ENCODE measurements at places on chromosomes 4 and X. TPM values are rescaled to one million over a fixed set of nuclear protein-coding genes. Genes with fewer than 3 reads are reported as not detected.

GRCh38 chr4:141046255-141046654 lies 87.0 kb downstream of the RNF150 start:
- no peaks in the 10 kb centered on the region for H3K36me3 ChIP-seq
- DNase-seq, result no peak
- H3K4me1 ChIP-seq, result no peaks in the 10 kb centered on the region
- H3K4me3 ChIP-seq, result no peak overlapping the region

Gene TMSB15A
- total RNA-seq, result not detected

DNA sequence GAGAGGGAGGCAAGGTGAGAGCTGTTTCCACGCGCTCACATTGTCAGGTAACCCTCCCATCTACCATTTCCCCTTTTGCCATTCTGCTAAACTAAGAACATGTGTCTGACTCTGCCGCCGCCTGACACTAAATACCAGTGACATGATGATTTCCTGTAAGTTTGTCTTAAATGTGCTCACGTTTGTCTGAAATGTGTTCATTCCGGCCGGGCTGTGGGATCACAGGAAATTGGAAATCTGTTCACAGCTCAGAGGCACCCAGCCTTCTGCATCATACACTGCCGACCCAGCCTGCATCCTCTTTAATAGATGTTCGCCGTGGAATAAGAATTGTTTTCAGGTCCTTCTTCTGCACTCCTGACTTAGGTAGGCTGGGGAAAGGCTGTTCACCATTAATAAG lies 336.2 kb upstream of the PPARGC1A start:
- H3K4me3 ChIP-seq, result no peak overlapping the region
- no peak for DNase-seq
- no peaks in the 10 kb centered on the region for H3K27me3 ChIP-seq
- no peaks in the 10 kb centered on the region for H3K4me1 ChIP-seq

- peaks cover 2% of the 10 kb centered on the region for H3K27me3 ChIP-seq
- H3K4me1 ChIP-seq, result no peaks in the 10 kb centered on the region
- no peak overlapping the region for H3K4me3 ChIP-seq
- no peak for DNase-seq
- no peak overlapping the region for H3K27ac ChIP-seq
These were observed 179.0 kb downstream of the ADGRA3 start for GRCh38 chr4:22336822-22337221.

DNA sequence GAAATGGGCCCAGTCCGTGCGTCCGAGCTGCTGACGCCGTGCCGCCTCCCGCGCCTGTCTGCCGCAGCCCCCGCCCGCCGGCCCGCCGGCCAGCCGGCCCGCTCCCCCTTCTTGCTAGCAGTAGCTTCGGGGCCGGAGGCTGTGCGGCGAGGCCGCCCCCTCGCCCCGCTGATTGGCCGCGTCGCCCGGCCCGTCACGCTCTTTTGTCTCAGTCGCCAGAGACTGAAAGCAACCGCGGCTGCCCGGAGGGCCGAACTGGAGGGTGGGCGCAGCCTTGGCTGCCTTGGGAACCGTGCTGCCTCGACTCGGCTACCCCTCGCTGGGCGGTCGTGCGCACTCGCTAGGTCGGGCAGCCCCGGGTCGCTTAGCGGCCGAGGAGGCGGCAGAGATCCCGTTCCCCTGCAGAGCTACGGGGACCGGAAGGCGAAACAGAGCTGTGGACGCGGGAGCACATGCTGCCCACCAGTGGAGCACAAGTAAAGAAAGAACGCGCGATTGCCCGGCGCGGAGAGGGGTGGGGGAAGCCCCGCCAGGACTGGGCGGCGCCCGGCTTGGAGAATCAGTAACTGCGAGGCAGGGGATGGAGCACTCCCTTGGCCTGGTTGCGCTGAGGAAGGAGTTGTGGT lies at the start of gene ZCCHC18:
ZCCHC18 (plus strand) TSS at position 198 of the 626 bp plus-strand sequence. CDS start 1,589 bp downstream, outside the sequence.
- peak within 1 kb of the TSS; percentile 83 for H3K4me3 ChIP-seq
- H3K27me3 ChIP-seq, result peaks cover 8% of the 10 kb centered on the region
- peak within 1 kb of the TSS; percentile 29 for H3K27ac ChIP-seq
- no peaks in the 10 kb centered on the region for H3K36me3 ChIP-seq
- peak; percentile 5 for DNase-seq

DNA sequence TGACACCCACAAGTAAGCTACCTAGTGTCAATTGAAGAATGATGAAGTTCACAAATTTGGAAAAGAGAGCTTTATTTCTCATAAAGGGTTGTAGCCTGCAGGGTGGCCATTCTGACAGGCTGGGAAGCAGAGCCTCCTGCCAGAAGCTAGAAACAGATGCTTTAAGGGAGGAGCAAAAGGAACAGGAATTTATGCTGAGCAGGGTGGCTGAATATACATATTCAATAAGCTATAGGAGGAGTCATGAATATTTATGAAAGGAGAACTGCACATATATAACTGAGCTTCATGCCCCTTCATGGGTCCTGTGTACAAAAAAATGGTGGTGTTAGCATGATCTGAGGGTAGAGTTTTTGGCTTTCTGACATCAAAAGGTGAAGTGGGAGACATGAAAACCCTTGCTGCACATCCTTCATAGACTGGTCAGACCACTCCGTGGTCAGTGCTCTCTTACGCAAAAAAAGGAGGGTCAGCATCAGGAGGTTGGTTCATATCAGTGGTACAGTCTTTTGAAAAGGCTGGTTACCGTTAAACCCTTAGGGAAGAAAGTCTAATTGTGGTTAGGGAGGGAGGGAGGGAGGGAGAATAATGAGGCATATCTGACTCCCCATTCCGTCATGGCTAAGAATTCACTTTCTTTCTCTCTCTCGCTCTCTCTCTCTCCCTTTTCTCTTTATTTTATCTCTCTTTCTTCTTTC lies 121.4 kb downstream of the LUZP4 start:
- DNase-seq, result no peak
- no peak overlapping the region for H3K4me3 ChIP-seq
- no peaks in the 10 kb centered on the region for H3K4me1 ChIP-seq
- no peaks in the 10 kb centered on the region for H3K36me3 ChIP-seq
- no peaks in the 10 kb centered on the region for H3K27me3 ChIP-seq
- H3K27ac ChIP-seq, result no peak overlapping the region

Gene NLGN4X
- total RNA-seq, result not detected

DNA sequence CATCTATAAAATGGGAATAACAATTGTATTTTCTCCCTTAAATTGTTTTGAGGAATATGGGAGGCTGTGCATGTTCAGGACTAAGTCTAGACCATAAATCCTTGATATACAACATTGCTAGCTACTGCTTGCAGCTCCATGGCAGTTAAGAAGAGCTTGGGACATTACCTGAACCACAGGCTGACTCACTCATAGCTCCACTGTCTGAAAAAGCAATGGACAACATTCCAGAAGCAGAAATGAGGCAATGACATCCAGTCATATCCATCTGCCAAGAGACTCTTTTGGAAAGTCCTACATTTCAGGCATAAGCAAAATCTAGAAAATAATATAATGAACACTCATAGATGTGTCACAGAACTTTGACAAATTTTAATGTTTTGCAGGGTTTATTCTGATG lies 167.3 kb upstream of the LEF1 start:
- DNase-seq, result no peak
- no peaks in the 10 kb centered on the region for H3K36me3 ChIP-seq
- peaks cover 13% of the 10 kb centered on the region for H3K27me3 ChIP-seq
- no peak overlapping the region for H3K4me3 ChIP-seq
- H3K4me1 ChIP-seq, result peaks cover 7% of the 10 kb centered on the region
- H3K27ac ChIP-seq, result no peak overlapping the region

Gene TMEM255A
- total RNA-seq, result not detected

Gene RBM47
- 20.3 TPM for total RNA-seq

GRCh38 chrX:150515801-150516200 lies 52.6 kb upstream of the MTM1 start:
- no peak for DNase-seq
- no peaks in the 10 kb centered on the region for H3K4me1 ChIP-seq
- H3K27ac ChIP-seq, result no peak overlapping the region
- peaks cover 2% of the 10 kb centered on the region for H3K27me3 ChIP-seq

Gene TRIM75
- not detected for total RNA-seq

Gene SPARCL1
- total RNA-seq, result not detected

GRCh38 chr4:110518889-110519490 lies 43.0 kb downstream of the ENPEP start:
- no peak overlapping the region for H3K4me3 ChIP-seq
- H3K36me3 ChIP-seq, result no peaks in the 10 kb centered on the region
- DNase-seq, result no peak
- peaks cover 10% of the 10 kb centered on the region for H3K27me3 ChIP-seq
- no peak overlapping the region for H3K27ac ChIP-seq
- peaks cover 28% of the 10 kb centered on the region for H3K4me1 ChIP-seq

All from activated T-helper 1 cell treated with anti-CD3 and anti-CD28 coated beads, Interleukin-12 subunit alpha, Interleukin-12 subunit beta, Interleukin-2, Interleukin-4 antibody, amounts not matched to agents 30 ng/mL and 10 ng/mL and 1 ng/mL, durations not matched to agents 14 hours and 24 hours and 36 hours (primary cell).